ENCODE measurements at places on chromosomes 12 and 14.

DNA sequence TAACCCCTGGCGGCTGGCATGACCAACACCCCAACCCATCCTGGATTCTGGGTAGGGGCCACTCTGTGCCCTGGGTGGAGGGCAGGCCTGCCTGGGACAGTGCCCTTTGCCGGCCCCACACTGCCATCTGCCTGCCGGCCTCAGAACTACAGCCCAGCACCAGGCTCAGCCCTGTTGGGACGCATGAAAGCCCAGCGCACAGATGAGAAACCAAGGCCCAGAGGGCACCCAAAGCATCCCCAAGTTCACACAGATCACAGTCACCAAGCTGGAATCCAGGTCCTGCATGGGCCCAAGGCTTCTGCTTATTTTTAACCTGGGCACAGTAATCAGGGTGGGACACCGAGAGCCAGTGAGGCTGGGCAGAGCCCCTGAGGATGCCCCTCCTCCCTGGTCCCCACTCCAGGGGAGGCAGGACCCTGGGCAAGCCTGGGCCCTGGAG is 26.2 kb downstream of the RFLNA start:
- DNase-seq, result peak; percentile 78

DNA sequence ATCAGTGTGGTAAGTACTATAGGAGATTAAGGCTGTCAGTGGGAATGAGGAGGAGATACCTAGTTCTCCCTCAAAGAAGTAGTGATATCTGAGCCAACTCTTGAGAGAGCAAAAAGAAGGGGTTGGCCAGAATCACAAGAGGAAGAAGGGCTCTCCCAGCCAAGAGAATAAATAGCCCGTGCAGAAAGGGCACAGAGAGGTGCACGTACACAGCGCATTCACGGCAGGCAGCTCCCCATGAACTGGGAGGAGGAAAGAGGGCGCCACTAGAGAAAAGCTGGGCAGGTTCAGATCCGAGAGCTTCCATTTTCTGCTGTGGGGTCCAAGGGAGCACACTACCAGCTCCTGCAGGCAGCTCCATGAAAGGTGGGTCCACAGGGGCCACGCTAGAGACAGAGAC is 59.9 kb downstream of the PPP2R5E start:
- DNase-seq, result no peak

DNA sequence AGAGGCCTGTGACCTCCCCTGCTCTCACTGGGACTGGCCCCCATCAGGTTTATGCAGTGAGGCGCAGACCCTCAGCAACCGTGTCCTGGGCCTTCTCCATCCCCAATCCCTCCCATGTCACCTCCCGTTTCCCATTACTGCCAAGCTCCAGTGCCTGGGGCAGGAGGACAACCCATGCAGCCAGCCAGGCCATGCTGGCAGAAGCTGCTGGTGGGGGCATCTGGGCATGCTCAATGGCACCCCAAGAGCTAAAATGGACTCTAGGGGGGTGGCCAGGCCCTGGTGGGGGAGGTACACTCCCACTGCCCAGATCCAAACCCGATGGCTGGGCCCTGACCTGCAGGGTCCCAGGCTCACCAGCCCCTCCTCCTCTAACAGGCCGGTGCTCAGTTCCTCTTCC is 20.5 kb upstream of the GPR132 start:
- peak; percentile 1 for DNase-seq

- DNase-seq, result no peak
Observed at GRCh38 chr12:113403435-113404415, at the start of gene SDS. Gene SDS, minus strand, starts transcription at chr12:113403887. Its CDS starts 4,179 bp downstream, at chr12:113399708.

DNA sequence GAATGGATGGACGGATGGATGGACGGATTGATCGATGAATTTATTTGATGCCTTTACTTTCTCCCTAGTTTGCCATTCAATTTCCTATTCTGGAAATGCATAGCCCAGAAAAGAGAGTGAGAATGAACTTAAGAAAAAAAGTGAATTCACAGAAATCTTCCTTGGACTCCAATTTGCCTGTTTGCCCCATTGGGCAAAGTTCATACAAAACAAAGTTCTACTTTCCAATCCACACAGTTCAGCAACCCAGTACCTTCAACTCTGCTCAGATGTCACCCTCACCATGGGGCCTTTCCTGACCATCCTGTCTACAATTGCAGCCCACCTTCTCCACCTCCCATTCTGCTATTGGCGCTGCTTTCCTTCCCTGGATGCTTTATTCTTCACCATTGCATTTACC is 8.2 kb upstream of the NUAK1 start:
- DNase-seq, result no peak

- DNase-seq, result no peak
Observed at GRCh38 chr14:101732118-101732517, 29.4 kb upstream of the PPP2R5C start.

DNA sequence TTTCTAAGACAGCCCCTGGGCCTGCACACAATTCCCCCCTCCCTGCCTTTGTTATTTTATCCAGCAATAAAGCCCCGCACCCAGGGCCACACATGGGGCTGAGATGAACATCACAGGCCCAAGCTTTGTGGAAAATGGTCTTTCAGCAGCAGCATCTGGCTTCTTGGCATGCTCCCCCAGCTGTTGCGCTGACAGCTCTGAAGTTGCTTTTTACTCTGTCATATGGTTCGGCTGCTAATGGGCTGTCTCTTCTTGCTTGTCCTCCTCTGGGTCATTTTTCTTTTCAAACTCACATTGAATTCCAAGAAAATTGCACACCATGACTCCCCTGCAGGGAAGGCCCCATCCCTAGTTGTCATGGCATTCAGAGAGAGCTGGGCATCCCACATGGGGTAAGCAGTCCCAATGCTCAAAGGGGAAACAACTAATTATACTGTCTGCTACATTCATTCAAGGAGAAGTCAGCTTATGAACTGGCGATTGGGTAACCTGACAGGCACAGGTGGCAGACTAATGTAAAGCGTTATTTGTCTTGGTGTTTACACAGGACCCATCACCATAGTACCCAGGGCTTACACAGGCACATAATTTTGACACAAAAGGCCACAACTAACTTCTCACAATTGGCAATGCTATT is 74.0 kb upstream of the CDKN3 start:
- DNase-seq, result peak; percentile 23

DNA sequence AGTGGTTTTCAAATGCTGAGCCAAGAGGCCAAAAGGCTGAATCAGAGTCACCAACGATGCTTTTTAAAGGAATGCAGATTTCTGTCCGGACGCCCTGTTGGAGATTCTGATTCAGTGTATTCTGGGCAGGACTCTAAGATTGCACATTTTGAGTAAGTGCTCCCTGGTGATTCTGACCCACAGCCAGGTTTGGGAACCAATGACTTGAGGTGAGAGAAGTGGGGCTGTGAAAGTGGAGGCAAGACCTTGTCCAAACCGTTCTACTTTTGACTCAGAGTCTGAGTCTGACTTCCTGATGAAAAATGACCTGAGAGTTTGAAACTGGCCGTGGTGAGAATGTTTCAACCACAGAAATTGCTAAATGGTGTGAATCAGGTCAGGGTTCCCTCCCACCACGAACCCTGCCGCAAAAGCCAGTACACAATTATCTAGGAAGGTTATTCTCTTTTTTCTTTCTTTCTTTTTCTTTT is 90.2 kb downstream of the NTN4 start:
- no peak for DNase-seq

GRCh38 chr14:76311079-76311758 is 64.7 kb upstream of the ESRRB start:
- no peak for DNase-seq

DNA sequence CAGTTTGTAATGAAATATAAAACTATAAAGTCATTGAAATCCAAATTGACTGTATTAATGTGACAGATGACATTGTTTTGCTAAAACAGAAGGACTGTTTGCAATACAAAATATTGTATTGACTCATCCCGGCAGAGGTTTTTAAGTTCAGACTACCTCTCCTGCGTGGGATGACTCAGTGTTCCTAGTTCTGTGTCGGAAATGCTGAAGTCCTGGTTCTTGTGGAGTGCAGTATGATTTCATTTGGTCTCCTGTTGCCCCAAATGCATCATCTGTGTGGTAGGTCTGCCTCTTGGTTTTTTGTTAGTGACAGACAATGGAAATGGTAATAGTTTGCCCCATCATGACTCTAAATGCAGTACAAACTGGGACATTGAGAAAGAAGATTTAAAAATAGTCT is 27.8 kb downstream of the PELI2 start:
- no peak for DNase-seq

GRCh38 chr14:75023108-75023507 is 20.4 kb downstream of the EIF2B2 start:
- no peak for DNase-seq

DNA sequence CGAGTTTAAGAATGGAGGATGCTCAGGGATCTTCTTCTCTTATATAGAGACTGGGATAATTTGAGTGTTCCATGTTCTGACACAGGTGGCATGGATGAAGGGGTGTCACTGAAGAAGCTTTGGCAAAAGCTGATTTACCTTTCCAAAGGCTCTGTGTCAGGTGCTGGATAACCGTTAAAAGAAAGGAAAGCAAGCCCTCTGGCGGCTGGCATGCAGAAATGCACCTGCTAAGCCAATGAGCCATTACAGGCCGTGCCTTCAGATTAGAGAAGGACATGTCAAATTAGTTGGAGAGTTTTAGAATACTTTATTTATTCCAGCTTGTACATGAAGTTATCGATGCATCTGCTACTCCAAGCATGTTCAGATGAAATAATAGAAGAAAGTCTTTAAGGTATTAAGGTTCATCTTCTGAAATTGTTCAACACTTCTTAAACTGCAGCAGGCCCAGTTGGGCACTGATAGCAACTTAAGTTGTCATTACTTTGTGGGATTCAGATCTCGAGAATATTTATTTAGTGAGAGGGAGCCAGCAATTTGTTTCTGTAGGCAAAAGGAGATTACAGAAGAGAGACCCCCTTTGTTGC is 678.2 kb downstream of the NRXN3 start:
- DNase-seq, result peak; percentile 47

DNA sequence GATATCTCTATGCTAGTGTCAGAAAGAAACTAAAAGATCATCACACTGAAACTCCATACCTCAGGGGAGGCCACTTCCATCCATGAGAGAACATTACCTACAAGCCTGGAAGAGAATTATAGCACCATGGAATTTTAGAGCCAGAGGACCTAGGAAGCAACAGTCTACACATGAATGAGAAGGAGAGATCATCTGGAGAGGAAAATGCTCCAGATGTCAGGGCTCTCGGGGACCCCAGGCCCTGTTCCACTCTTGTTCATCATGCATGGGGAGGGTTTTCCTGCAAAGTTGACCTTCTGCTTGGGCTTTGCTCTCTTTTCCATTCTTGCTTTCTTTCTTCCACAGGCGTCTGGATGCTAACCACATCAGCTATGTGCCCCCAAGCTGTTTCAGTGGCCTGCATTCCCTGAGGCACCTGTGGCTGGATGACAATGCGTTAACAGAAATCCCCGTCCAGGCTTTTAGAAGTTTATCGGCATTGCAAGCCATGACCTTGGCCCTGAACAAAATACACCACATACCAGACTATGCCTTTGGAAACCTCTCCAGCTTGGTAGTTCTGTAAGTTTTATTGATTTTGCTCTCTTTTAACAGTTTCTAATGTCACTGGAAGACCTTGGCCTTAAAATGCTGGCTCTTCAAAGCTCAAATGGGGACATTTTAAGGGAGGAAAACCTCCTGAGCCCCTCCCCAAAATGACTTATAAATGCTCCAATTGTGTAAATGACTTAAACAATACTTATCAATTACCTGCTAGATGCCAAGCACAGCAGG is 110.7 kb downstream of the ZFC3H1 start:
- DNase-seq, result peak; percentile 9

- no peak for DNase-seq
Observed at GRCh38 chr12:12527820-12528296, 34.8 kb downstream of the DUSP16 start.

DNA sequence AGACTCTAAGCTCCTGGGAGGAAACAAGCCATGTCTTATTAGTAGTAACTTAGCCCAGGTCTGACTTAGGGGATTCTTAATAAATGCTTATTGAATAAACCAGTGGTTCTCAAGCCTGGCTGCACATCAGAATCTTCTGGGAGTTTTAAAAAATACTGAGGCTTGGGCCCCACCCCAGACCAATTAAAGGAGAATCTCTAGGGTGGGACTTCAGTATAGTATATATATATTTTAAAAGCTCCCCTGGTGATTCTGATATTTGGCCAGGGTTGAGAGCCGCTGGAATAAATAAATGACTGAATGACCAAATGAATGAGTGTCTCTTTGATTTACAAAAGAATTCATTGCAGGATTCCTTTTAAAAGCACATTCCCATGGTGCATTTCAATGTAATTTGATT is 151.5 kb upstream of the GSC start:
- DNase-seq, result no peak

GRCh38 chr14:74356892-74357575 is 8.8 kb downstream of the VRTN start:
- DNase-seq, result no peak

DNA sequence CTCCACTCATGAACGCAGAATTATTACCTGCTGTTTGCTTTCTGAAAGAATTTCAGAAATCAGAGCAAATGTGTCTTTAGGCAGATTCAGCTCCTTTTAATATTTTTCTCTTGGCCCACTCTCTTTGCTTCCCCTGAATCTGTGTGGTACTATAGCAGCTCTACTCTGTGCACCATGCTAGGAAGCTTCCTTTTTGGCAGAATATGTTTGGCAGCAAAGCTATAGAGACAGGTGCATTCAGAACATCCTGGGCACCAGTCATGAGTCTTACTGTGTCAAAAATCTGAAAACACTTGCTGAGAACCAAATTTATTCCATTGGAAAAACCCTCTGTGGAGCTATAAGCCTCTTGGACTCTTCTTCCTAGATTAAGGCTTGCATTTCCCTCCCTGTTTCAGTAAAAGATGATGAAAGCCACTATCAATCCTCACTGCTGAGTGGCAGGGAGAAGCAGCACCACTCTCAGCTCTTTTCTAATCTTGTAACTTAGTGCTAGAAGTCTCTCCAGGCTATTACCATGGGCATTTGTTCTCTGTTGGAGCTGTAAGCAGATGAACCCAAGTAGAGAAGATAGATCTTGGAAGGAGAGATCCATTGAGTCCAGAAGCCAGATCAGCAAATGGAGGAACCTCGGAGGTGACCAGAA is 18.2 kb downstream of the CIPC start:
- DNase-seq, result no peak

GRCh38 chr14:98242903-98243302 is 1029.1 kb downstream of the BCL11B start:
- DNase-seq, result no peak

DNA sequence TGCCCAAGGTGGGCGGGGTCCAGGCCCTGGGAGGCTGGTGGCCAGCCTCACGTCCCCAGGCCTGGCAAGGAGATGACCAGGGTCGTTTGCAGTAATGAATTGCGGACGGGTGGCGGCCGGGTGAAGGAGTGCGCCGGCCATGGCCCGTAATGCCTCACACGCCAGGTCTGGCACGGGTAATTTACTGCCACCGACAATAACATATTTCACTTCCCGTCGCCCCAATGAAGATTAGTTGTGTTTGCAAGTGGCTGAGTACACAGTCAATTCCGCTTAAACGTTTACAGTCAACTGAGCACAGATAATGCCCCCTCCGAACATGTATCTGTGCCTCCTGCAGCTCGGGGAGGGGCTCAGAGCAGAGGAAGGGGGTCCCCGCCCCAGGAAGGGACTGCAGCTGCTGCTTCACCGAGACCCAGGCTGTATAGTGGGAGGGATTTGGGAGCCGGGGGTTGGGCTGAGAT is 48.3 kb downstream of the MVK start:
- DNase-seq, result peak; percentile 69

GRCh38 chr14:89110110-89110509 is 285.7 kb downstream of the TTC8 start:
- DNase-seq, result no peak

Measured in retina (tissue), 1 donor.